ENCODE measurements at places on chromosomes 7 and 10.

GRCh38 chr7:158263110-158263963 lies 324.3 kb downstream of the PTPRN2 start:
- DNase-seq, result no peak

DNA sequence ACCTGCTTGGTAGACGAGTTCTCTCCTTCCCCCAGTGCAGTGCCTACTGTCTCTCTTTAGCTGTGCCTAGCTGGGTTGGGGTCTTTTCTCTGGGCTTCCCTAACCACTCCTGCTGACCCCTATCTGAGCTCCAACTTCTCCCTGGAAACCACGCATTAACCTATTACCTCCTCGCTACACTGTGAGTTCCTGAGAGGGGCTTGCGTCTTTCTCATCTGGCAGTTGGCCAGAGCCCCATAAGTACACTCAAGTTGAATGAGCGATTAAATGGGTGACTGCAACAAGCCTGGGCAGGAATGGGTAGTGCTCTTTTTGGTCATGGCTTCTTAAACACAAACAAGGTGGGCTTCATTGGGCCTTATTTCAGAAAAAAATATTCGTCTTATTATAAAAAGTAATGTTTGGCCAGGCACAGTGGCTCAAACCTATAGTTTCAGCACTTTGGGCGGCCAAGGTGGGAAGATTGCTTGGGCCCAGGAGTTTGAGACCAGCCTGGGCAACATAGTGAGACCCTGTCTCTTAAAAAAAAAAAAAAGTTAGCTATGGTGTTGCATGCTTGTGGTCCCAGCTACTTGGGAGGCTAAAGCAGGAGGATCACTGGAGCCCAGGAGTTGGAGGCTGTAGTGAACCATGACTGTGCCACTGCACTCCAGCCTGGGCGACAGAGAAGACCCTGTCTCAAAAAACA lies 41.4 kb downstream of the SYPL1 start:
- no peak for DNase-seq

GRCh38 chr10:125868372-125868975 lies 12.6 kb downstream of the DHX32 start:
- DNase-seq, result no peak

GRCh38 chr10:97483506-97483905 lies 14.7 kb downstream of the MMS19 start:
- DNase-seq, result no peak

GRCh38 chr10:70677620-70678249 lies 5.4 kb downstream of the ADAMTS14 start:
- DNase-seq, result no peak

DNA sequence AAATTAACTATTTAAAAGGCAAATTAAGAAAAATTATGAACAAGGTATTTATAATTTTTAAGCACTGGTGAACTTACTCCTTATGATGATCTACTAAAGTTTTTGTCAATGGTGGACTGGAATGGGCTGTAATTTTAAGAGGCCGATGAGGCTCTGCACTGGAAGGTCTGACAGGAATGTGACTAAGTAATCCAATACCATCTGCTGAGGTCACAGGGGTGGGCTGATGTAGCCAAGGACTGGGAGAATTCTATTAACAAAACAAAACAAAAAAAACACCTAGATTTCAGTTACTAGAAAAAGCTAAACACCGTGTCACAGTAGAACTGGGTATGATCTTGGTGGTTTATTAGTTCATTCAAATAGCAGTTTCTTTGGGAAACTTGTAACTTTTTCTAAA lies 75.9 kb downstream of the NRBF2 start:
- DNase-seq, result no peak

GRCh38 chr7:36871863-36872262 lies 147.6 kb upstream of the AOAH start:
- DNase-seq, result no peak

GRCh38 chr10:83538047-83538446 lies 601.3 kb upstream of the GHITM start:
- DNase-seq, result no peak

- DNase-seq, result no peak
Observed at GRCh38 chr10:98925651-98926050, 310.0 kb downstream of the HPSE2 start.

GRCh38 chr10:95693071-95693667 lies 558 bp downstream of the TCTN3 start:
- no peak for DNase-seq

- no peak for DNase-seq
Observed at GRCh38 chr7:105935250-105935649, 27.8 kb upstream of the CDHR3 start.

DNA sequence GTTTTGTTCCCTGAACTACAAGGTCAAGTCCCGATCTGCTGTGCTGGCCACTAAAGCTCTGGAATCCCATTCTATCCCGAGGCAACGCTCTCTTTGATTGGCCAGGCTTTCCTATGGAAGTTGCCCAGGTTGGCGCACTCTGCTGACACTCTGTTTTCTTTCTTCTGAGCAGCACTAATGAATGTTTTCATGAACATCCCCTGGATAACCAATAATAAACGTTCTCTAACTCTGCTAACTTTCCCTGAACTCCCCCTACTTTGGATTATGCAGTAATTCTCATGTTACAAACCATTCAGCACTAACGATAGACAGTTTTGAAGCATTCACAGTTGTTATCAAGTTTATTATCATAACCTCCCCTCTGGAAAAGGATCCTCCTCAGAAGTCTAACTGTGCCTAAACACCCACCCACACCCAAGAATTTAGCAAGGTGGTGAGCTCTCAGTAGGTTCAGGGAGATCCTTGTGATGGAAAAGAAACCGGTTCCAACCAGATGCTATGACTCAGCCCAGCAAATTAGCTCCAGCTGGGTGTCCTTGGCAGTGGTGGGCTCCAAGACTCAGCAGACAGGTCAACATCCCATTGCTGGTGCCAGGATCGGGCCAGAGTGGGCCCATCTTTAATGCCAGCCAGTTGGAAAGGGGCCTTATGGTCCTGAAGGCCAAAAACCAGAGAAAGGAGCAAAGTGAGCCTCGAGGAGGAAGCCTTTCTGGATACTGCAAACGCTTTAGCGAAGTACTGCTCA lies 68.4 kb downstream of the CREB3L2 start:
- no peak for DNase-seq

GRCh38 chr7:32470871-32471270 lies 19.3 kb downstream of the LSM5 start:
- DNase-seq, result no peak

DNA sequence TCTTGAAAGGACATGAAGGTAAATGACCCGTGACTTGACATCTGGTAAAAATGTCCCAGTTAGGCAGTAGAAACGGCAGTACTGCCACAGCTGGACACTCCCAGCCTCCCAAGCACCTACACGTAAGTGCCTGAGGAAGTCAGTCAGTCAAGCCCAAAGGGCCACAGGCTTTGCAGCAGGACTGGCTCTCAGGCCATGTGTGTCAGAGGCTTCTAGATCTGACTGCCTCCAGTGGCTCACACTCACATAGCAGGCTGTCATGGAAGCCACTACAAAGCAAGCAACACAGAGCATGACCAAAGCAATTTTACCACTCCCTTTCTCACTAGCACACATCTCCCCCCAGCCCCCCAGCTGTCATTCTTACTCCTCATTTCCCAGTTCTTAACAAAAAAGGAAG lies 17.8 kb upstream of the CCNJ start:
- no peak for DNase-seq

- DNase-seq, result no peak
Observed at GRCh38 chr7:22182149-22182548, 174.8 kb downstream of the RAPGEF5 start.

GRCh38 chr10:114911052-114911711 lies 26.8 kb upstream of the TRUB1 start:
- DNase-seq, result no peak

DNA sequence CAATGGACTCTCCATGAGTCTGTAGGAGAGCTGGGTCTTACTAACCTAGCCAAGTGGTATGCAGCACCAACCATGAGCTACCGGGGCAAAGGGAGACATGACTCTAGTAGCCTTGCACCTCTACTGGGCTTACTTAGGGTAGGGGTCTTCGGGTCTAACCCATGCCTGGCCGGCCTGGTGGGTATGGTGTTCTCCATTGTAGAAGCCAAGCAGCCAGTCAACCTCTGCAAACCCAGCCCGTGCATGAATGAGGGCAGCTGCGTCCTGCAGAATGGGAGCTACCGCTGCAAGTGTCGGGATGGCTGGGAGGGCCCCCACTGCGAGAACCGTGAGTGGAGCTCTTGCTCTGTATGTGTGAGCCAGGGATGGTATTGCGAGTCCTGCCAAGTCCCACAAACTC lies 51.0 kb downstream of the VWA2 start:
- DNase-seq, result no peak

- no peak for DNase-seq
Observed at GRCh38 chr10:80344276-80344675, 12.3 kb downstream of the DYDC1 start.

- no peak for DNase-seq
Observed at GRCh38 chr10:27360581-27361172, 120.1 kb upstream of the ACBD5 start.

GRCh38 chr7:122951006-122951405 lies 44.5 kb downstream of the TAS2R16 start:
- no peak for DNase-seq

DNA sequence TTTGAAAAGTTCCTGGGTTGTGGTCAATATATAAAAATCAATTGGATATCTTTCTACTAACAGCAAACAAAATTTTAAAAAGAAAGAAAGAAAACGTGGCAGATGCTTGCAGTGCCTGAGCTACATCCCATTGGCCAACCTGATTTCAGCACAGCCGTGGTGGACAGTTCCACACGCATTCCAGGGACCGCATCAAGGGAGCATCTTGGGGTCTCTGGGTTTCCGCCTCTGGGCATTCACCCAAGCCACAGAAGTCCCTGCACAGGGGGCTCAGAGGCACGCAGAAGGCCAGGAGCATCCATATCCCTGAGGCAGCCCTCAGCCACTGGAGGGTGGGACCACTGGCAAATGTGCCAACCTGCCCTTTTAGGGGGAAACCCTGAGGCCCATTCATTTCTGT lies 254.5 kb upstream of the RNF32 start:
- DNase-seq, result no peak

- DNase-seq, result no peak
Observed at GRCh38 chr10:5458425-5458824, 40.9 kb downstream of the CALML5 start.

- no peak for DNase-seq
Observed at GRCh38 chr10:75016325-75016724, 95.1 kb upstream of the SAMD8 start.

DNA sequence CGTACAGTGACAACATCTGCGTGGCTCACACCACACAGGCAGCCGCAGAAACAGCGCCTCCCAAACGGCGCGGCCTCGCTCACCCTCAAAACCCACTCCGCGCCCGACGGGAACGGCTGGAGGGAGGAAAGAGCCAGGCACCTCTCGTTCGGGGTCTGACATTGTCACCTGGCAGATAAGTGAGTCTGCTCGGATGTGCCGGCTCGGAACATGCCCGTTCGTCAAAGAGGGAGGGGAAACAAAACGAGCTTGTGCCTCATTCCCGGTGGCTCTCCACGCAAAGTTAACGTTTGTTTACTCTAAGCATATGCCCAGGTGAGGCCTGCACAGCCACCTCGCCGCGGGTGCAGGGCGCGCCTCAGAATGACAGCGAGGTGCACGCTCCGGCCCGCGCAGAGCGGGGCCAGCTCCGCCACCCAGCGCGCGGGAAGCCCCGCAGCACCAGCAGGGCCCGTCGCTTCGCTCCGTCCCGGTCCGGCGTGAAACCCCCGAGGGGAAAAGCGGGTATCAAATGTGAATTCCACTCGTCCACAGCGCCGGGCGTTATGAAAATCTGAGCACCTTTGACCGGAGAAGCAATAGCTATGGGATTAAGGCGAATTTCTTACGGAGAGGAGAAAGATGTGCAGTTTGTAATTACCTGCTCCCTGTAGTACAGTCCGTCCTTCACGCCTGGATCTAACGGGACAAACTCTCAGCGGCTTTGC lies 13.1 kb downstream of the CNPY1 start:
- DNase-seq, result no peak

DNA sequence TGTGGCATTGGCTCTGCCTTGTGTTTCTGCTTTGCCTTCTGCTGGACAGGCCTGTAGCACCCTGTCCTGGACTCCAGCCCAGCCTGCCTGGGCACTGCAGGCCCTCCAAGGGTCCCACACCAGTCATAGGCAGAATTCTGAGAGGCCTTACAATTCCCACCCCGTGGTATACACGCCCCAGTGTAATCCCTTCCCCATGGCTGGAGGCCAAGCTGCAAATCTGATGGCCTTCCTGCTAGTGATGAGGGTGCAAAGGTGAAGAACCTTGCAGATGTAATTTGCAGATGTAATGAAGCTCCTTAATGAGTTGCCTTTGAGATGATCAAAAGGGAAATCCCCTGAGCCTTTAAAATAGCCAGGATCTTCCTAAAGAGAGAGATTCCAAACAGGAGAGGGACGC lies 325.1 kb upstream of the ZNF32 start:
- DNase-seq, result no peak

DNA sequence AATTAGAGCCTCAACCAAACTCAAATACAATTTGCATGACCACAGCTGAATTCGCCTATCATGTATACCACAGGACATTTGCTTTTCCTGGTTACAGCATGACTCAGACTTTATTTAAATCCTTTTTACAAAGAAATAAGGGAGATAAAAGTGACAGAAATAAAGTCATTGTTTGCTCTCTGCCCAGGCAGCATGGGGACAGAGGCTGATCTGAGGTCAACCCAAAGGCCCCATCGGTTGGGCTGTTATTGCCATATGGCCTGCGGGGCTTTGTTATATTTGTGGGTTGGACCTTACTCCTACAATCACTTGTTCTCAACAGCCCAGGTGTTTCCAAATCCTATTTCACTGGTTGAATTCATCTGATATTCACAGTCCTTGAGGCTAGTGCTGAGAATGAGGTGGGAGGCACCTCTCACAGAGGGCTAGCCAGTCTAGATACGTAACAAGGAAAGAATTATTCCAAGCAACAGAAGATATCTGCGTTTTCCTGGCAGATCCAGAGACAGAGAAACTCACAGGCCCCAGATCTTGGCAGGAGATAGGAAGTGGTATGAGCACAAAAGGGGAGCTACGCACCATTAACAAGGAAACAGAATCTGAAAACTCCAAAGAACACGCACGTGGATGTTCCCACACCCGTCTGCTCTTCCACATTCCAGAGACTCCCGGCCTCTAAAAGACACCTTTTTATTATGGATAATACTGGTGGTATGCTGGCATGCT lies 117.3 kb downstream of the HIPK2 start:
- no peak for DNase-seq

GRCh38 chr7:111333010-111333409 lies 229.3 kb downstream of the IMMP2L start:
- DNase-seq, result no peak

GRCh38 chr7:78542541-78542940 lies 744.0 kb downstream of the PHTF2 start:
- DNase-seq, result no peak

DNA sequence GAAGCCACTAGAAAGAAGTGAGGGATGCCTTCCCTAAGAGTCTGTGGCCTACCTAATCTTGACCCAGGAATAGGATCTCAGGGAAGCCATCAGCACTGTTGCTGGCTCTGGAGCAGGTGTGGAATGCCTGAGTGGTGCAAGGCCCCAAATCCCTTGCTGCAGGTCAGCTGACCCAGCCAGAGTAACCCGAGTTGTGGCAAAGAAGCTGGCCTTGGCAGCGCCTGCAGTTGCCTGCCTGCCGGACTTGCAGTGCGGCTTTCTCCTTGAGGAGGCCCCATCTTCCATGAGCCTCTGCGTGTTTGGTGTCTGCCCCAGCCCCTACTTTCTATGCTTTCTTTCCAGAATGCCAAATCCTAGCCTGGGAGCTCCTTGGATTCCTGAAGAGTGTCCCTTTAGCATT lies 5.8 kb downstream of the KIAA1217 start:
- no peak for DNase-seq

- DNase-seq, result no peak
Observed at GRCh38 chr10:14571866-14572507, 202.7 kb downstream of the FAM107B start.

- DNase-seq, result no peak
Observed at GRCh38 chr7:22909917-22910316, 87.3 kb upstream of the TOMM7 start.

GRCh38 chr7:158973440-158973839 lies 117.1 kb downstream of the DYNC2I1 start:
- DNase-seq, result no peak

Measured in AG04449 (cell line).